ENCODE measurements at places on chromosomes 1 and 21.

- DNase-seq, result no peak
These were observed 12.1 kb downstream of the PLOD1 start for GRCh38 chr1:11946647-11947046.

DNA sequence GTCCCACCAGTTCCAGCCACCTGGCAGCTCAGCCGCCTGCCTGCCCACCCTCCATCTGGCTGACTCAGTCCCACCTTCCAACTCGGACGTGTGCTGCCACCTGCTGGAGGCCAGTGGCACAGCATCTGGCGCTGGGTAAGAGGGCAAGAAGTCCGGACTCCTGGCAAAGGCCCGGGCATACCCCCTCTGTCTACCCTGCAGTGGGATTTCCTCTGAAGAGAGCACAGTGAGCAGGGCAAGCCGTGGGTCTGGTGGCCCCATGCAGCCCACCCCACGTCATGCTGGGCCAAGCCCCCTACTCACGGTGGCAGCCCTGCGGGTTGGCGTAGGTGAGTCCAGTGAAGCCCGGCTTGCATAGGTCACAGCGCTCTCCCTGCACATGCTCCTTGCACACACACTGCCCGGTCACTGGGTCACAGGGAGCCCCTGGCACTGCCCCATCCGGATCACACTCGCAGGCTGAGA is 24.5 kb downstream of the LAMB3 start:
- DNase-seq, result no peak

- no peak for DNase-seq
These were observed 37.0 kb downstream of the TM2D1 start for GRCh38 chr1:61687901-61688300.

DNA sequence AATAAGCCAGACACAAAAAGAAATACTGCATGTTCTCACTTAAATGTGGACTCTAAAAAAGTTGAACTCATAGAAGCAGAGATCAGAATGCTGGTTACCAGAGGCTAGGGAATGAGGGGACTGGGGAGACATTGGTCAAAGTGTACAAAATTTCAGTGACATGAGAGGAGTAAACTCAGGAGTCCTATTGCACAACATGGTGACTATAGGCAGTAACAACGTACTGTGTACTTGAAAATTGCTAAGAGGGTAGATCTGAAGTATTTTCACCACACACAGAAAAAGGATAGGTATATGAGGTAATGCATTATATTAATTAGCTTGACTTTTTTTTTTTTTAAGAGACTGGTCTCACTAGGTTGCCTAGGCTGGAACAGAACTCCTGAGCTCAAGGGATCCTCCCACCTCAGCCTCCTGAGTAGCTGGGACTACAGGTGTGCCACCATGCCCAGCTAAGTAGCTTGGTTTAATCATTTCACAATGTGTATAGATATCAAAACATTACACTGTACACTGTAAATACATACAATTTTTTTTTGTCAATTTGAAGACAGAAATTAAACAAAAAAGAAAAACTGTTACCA is 7.4 kb downstream of the ZNF496 start:
- DNase-seq, result no peak

- DNase-seq, result no peak
These were observed 185.7 kb downstream of the HIVEP3 start for GRCh38 chr1:41733021-41733420.
